ENCODE measurements at places on chromosomes 16 and 17.

GRCh38 chr16:73390936-73391335, 343.0 kb upstream of the ZFHX3 start:
- peak; percentile 15 for DNase-seq

DNA sequence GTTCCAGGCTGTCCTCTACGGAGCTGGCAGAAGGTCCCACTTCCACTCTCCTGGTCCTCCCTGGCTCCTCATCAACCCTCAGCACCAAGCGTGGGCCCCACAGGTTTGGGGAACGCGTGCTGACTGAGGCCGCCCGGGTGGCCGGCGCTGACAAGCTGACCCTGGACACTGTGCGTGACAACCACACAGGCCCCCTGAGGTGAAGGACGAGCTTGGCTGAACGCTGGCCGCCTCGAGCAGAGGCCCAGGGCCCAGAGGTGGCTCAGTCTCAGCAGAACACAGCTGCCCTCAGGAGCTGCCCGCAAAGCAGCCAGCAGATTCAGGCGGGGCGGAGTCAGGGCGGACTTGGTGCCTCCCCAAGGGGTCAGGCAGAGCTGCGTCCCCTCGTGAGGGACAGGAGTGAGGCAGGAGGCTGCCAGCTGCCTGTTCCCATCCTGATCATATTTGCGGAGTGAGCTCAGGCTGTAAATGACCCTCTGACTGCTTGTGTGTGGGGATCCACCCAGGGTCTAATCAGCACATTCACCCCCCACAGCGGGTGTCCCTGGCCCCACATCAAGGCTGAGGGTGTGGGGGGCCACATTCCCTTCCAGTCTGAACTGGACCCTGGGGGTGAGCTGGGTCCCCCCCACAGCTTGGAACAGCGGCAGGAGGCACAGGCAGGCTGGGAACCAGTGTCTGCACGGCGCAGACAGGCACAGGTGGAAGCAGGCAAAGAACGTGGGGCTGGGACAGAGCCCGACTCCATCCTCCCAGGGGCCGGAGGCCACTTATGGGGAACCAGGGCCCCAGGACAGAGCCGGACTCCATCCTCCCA, 105.1 kb upstream of the METRNL start:
- DNase-seq: no peak

GRCh38 chr16:17773698-17774101, 302.9 kb upstream of the XYLT1 start:
- DNase-seq: peak; percentile 58

DNA sequence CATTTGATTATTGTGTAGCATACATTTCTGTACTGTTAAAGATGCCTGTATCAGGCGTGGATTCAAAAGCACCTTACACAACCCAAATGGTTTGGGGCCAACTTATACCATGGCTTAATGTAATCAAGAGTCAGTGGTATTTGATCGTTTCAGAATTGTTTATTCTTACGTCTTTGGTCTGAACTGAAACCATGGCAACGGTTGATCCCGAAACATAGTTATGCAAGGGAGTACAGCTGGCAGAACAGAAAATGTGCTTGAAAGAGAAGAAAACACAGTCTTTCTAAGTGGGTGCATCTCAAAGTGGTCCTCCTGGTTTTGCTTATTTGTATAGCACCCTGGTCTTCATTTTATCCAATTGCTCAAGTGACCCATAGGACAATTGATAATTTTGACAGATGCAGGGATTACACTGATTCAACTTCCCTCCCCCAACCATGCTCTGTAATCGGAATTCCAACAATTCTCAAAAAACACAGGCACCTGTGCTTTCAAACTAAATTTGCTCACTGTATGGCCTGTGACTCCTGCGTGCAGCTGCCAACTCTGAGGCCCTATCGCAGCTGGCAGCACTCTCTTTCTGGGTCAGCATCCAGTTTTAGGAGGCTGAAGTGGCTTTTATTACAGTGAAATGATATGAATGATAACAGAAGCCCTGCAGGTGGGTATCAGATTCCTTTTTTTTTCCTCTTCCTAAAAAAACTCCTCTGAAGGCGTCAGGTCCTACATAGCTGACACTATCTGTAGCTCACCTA, 77.0 kb upstream of the AXIN2 start:
- no peak for DNase-seq

GRCh38 chr17:62717889-62718288, 90.2 kb downstream of the MARCHF10 start:
- DNase-seq: no peak

DNA sequence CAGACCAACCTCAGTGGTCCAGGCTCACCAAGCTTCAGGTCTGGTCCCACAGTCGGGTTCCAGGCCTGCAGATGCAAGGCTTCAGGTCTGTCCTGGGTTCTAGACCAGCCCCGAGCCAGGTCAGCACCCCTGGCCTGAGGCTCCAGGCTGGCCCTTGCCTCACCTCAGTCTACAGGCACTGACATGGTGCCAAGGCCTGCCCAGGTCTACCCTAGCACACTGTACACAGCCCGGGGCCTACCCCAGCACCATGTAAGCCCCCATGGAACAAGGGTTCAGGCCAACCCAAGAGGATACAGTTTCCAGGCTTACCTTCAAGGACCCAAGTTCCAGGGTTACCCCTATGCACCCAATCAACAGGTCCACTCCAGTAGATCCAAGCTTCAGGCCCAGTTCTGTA, 26.8 kb downstream of the ZFP1 start:
- DNase-seq: no peak

DNA sequence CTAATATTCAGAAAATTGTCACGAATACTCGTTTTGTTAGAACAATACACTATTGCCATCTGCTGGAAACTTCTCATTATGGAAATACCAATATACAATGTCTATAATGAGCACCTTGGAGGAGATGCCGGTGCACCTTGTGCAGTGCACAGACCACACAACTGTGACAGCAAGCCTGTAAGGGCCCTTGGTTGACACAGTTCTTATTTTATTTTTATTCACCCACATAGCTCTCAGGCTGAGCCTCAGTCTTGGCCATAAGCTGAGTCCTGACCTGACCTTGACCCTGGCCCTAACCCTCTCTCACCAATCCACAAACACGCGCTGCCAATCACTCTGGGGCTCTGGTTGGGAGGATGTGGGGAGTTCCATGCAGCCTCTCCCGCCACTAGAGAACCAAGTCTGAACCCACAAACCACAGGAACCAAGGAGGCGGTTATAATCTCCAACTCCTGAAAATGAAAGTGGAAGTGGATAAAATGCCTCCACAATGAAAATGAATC, 7.6 kb downstream of the AIPL1 start:
- no peak for DNase-seq

- peak; percentile 42 for DNase-seq
Observed at GRCh38 chr16:19879241-19879792, 5.3 kb downstream of the GPRC5B start.

GRCh38 chr16:24993722-24994686, 21.2 kb downstream of the ARHGAP17 start:
- peak; percentile 96 for DNase-seq

GRCh38 chr17:20009052-20009301, 182 bp upstream of the SPECC1 start:
- no peak for DNase-seq

GRCh38 chr17:6429266-6429665, 5.7 kb downstream of the AIPL1 start:
- DNase-seq: no peak

- DNase-seq: peak; percentile 34
Observed at GRCh38 chr16:47142486-47142820, 1.3 kb downstream of the NETO2 start.

DNA sequence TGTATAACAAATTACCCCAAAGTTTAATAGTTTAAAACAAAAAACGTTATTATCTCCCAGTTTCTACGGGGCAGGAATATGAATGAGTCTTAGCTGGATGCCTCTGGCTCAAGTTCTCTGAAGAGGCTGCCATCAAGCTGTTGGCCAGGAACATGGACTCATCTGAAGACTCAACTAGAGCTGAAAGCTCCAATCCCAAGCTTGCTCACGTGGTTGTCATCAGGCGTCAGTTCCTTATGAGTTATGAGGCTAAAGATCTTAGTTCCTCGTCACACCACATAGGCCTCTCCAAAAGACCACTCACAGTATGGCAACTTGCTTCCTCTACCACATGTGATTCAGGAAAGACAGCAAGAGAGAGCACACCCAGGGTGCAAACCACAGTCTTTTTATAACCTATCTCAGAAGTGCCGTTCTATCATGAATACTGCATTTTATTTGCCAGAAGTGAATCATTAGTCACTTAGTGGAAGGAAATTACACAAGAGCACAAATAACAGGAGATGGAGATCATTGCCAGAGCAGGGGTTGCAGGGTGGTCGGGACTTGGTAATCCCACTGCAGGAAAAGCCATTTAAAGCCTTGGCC, 48.7 kb upstream of the NLK start:
- DNase-seq: peak; percentile 6

DNA sequence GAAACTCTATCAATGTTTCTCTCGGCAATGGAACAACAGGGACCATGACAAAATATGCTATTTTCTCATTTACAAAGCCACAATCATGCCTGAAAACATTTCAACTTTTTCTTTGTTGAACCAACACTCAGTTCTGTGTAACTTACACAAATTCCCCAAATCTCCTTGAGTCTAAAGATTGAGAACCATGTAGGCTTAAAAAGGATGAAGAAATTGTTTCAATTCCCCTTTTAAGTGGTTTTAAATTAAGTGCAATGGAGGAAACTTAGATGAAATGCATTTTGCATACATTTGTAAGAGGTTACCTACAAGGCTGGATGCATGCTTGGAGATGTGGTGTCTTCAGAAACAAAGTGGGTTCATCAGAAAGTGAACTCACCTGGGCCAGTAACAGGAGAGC, 566.4 kb upstream of the CDH11 start:
- DNase-seq: no peak

DNA sequence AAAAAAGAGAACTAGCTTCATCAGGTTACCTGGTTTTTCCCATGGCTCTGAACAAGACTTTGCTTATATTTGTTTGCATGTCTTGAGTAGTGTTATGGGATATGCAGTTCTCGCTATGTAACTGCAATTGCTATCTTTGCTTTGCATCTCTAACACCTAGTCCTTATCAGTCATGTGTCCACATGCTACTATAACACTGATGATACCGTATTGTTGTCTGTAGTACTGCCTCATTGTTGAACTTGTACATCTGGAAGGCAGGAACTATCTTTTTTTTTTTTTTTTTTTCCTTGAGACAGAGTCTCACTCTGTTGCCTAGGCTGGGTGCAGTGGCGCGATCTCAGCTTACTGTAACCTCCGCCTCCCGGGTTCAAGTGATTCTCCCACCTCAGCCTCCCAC, 2.5 kb downstream of the PSME3 start:
- DNase-seq: no peak

DNA sequence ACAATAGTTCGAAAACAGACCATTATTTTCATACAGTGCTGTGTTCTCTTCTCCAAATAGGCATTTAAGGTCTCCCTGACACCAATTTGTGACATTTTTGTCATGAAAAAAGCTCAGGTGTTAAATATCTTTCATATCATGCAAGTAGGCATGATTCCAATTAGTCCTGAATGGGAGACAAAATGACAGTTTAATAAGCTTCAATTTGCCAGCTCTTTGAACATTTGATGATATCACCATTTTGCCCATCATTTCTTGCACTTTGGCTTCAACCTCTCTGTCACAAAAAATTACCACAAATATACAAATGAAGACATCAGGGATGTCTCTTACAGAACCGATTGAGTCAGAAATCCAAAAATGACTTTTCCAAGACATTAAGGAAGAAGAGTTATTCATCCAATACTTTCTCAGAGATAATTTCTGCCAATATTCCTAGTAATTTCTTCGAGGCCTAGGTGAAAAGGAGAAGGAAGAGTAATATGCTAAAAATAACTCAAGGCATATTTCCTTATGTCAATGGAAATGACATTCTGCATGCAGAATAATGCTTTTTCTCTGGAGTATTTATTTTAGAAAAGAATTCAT, 298.1 kb downstream of the CEP112 start:
- DNase-seq: no peak

- no peak for DNase-seq
Observed at GRCh38 chr16:89710709-89711564, 9.4 kb upstream of the SPATA2L start.

DNA sequence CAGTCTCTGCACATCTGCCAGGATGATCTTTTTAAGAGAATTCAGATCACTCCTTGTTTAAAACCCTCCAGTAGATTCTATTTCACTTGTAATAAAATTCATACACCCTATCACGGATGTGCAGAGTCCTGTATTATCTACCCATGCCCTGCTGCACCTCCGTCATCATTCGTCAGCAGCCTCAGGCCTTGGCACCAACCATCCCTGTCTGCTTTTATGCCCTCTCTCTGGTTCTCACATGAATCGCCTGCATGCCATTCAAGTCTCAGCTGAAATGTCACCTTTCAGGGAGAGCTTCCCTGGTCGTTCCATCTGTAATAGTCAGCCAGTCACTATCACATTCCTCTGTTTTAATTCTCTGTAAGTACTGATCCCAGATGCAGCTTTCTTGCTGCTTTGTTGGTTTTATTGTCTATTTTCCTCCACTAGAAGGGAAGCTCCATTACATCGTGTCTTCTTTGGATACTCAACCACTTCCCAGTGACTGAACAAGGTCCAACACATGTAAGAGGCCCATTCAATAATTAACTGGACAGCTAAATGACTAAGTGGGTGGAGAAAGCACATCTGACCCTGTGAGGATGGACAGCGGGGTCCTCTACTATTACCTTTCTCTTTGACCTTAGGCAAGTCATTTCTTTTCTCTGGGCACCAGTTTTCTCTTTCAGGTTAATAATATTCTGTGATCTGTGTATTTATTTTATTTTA, 81.2 kb upstream of the GOT2 start:
- peak; percentile 2 for DNase-seq
